ENCODE measurements at places on chromosomes 1 and 21.
A peak's percentile ranks its signal among the peaks of the same experiment; 100 is the strongest.

GRCh38 chr1:69569175-69569541 lies 1.4 kb downstream of the LRRC7 start:
- no peak for DNase-seq

DNA sequence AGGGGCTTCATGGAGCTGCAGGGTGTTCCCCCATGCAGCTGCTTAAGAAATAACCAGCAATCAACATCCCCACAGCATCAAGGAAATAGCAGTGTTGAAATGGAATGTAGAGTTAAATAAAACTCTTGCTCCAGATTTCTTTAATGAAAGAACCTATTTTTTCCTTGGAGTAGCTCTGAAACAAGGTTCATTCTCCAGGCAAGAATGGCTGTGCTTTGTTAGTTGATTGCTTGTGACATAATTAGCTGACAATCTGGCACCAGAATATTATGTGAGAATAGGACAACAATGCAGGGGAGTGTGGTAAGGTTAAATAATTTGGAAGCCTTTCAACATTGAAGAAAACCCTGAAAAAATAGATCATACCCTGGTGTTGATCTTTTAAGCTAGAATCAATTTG lies 254.2 kb upstream of the RRP15 start:
- DNase-seq, result no peak

- DNase-seq, result no peak
These were observed 626.1 kb downstream of the PTPRC start for GRCh38 chr1:199264911-199265310.

DNA sequence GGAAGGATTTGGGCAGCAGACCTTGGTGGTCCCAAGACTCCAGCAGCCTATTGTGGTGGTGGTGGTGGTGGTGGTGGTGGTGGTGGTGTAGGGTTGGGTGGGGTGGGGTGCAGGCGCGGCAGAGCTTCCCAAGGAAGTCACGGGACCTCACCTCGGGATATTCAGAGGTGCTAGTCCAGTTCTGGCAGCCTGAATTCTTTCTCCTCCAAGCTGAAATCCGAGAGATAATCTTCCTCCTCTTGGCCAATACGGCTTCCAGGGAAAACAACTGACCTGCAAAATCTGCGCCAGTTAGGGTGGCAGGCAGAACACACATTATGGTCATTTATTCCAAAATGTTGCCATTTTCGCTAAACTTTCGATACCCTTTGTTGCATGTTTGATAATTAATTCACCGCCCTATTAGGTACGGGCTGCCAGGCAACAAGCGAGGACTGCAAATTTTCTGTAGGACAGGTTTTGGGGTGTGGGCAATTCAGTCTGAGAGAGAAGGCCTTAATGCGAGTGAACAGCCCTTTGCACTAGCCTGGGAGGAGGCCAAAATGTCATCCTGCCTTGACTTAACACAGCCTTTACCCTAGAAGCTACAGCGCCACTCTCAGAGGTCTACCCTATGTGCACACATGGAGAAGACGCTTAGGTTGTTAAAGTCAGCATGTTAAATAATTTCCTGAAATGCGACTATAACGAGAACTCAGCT lies 33.2 kb upstream of the BSDC1 start:
- no peak for DNase-seq

- DNase-seq, result peak; percentile 59
These were observed 22.7 kb downstream of the LRRC8D start for GRCh38 chr1:89843273-89844130.

DNA sequence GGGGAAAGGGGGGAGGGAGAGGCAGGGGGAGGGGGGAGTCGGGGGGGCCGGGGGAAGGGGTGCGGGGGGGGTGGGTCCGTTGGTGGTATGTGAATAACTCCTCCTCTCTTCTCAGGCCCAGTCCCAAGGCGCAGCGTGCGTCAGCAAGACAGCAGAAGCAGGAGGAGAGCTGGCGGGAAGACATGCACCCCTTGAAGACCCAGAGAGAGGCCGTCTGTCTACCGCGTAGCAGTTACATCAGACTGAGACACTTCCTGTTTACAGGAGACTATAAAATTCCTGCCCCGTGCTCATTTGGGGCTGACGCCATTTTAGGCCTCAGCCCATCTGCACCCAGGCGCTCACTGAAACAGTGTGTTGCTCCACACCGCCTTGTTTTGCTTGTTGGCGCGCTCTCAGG lies 55.3 kb downstream of the SETD4 start:
- no peak for DNase-seq

DNA sequence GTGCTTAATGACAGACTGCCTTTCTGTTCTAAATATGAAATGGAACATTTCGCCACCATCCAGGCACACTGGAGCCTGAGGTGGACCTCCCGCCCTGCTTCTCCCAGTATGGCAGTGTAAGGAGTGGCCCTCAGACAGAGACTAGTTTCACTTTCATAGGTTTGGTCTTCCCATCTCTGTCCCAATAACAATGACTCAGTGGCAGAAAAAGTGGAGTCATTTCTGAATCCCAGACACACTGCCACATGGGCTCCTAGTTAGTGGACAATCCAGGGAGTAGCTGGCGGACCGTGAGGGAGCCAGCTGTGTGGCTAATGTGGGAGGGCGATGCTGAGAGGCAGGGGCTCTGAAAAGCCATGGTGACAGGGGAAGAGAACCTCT lies 95.6 kb upstream of the TSPAN2 start:
- no peak for DNase-seq

GRCh38 chr1:215889871-215890270 lies 322.8 kb downstream of the KCTD3 start:
- no peak for DNase-seq

DNA sequence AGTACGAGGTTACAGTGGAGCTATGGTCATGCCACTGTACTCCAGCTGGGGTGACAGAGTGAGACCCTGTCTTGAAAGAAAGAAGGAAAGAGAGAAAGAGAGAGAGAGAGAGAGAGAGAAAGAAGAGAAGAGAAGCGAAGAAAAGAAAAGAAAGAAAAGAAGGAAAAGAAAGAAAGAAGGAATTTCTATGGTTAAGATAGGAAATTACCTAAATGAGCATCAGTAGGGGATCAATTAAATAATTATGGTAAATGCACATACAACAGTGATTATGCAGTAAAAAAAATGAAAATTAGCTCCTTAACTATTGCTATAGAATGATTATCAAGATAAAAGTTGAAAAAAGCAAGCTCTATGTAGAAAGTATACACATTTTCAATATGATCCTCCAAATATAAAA lies 59.8 kb downstream of the COLGALT2 start:
- DNase-seq, result no peak

- DNase-seq, result no peak
These were observed 16.2 kb downstream of the CD247 start for GRCh38 chr1:167502192-167502551.

- DNase-seq, result no peak
These were observed 3.6 kb downstream of the DDAH1 start for GRCh38 chr1:85461216-85461918.

Measured in stimulated activated CD8-positive, alpha-beta memory T cell treated with anti-CD3 and anti-CD28 coated beads, Interleukin-7, amount 100 ng/mL, for 1 hour (primary cell).